ENCODE measurements at places on chromosomes 7 and 10. TPM values are rescaled to one million over a fixed set of nuclear protein-coding genes. Genes with fewer than 3 reads are reported as not detected.

- no peak for DNase-seq
- no peaks in the 10 kb centered on the region for H3K4me1 ChIP-seq
- H3K27me3 ChIP-seq, result no peaks in the 10 kb centered on the region
- no peak overlapping the region for H3K4me3 ChIP-seq
- no peak overlapping the region for H3K27ac ChIP-seq
These were observed 528.9 kb upstream of the NRP1 start for GRCh38 chr10:33863352-33863751.

DNA sequence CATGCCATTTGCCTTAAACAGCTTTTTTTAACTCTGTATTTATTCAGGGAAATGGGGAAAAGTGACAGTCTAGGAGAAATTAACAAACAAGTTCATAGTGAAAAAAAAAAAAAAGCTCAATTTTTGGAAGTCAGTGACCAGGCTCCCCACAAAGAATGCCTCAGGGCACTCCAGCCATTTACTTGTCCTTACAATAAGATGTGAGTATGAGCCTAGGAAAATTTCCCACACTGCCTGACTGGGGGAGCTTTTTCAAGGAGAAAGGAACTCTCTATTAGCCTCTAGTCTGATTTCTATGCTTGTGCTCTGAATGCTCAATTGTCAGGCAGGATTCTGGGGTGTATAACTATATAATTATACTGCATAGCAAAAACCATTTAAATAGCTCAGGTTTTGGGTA is 74.9 kb upstream of the NRBF2 start:
- H3K4me1 ChIP-seq, result no peaks in the 10 kb centered on the region
- H3K27me3 ChIP-seq, result peaks cover 5% of the 10 kb centered on the region
- H3K36me3 ChIP-seq, result no peaks in the 10 kb centered on the region

DNA sequence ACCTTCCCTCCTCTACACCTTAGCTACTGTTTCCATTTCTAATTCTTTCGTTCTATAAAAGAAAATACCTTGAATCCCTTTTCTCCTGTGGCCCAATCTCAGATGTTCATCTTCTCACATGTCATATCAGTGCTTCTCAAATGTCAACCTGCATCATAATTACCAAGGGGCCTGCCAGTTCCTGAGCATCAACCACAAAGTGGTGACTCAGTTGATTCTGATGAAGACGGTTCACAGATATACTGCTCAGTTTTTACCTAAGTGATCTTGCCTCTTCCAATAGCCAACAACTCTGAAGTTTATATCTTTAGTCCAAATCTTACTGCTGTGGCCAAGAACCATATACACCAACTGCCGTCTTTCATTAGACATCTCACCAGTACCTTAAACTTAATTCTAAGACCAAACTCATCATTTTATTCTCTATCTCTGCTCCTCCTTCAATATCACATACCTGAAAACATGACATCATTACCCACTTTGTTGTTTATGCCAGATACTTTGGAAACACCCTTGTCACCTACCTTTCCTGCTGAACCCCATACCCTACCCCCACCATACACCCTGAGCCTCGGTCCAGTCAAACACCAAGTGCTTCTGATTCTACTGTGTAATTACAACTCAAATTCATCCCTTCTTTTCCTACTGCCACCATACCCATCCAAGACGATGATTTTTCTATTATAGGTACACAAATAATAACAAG is 115.5 kb downstream of the LMBR1 start:
- no peak overlapping the region for H3K4me3 ChIP-seq
- DNase-seq, result no peak
- no peak overlapping the region for H3K27ac ChIP-seq
- H3K36me3 ChIP-seq, result no peaks in the 10 kb centered on the region

- H3K27me3 ChIP-seq, result no peaks in the 10 kb centered on the region
- H3K27ac ChIP-seq, result no peak overlapping the region
- H3K4me3 ChIP-seq, result no peak overlapping the region
- DNase-seq, result no peak
These were observed 2.0 kb downstream of the IFRD1 start for GRCh38 chr7:112452102-112452888.

DNA sequence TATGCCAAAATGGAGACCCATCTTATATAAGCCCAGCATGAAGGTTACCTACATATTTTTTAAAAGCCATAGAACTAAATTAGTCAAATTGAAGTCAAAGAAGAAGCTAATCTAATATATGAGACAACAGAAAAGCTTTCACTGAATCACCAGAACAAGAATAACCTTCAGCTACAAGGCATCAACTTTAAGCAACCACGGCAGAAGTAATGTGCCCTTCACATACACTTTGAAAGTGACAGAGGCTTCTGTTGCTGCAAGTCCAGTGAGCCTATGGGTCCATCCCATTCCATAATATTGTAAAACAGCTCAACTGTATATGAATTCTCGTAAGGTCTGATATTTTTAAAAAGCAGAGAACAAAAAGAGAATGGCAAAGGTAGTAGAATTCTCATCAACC is 36.5 kb downstream of the CTNNA3 start:
- H3K4me1 ChIP-seq, result no peaks in the 10 kb centered on the region
- no peak overlapping the region for H3K27ac ChIP-seq
- no peaks in the 10 kb centered on the region for H3K27me3 ChIP-seq
- no peaks in the 10 kb centered on the region for H3K36me3 ChIP-seq
- H3K4me3 ChIP-seq, result no peak overlapping the region

The NPC1L1 gene
- polyA plus RNA-seq, result 0.10 TPM

Measured in B cell (primary cell).